ENCODE measurements at places on chromosomes 2 and 18.
A peak's percentile ranks its signal among the peaks of the same experiment; 100 is the strongest.

DNA sequence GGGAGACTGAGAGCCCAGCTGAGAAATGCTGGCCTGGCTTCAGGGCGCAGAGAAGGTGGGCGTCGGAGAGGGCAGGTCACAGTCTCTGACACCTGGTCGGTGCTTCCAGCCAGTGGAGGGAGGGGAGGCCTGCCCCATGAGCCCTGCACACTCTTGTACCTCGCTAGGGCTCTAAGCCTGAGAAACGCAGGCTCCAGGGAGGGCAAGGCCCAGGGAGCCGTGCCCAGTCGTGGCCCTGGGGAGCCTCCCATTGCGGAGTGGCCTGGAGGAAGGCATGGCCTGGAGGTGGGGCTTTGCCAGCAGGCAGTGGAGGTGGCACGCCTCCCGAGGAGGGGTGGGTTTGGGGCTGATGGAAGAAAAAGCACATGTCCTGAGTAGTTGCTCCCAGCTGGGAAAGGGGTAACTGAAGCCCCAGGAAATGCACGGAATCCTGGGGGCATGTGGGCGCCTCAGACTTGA lies 39.0 kb downstream of the MTERF4 start:
- DNase-seq, result peak; percentile 67

DNA sequence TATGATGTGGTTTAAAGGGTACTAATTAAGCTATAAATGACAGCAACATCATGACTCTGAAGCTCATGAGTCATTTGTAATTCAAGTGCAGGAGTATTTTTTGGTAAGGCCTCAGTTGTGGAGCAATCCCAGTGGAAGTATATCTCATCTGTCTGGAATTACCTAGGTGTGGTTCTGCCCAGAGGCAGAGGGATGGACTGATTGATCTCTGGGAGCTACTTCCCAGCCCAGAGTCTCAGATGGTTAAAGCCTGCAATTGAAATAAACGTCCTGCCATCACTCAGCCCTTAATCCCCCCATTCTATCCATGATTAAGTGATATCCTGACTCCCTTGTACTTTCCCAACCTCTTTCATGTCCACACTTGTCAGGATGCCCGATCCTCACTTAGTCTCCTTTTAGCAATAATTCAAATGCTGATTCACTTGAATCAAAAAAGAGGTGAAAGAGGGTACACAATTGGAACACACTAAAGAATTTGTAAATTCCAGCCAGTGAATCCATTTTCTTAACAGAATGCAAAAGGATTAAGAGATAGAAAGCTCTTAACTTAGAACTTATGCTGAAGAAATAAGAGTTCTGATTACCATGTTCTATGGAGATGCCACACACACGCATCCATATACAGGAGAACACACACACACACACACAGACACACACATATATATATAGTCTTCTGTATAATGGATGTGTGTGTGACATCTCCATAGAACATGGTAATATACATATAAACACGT lies 664.4 kb downstream of the NYAP2 start:
- no peak for DNase-seq

DNA sequence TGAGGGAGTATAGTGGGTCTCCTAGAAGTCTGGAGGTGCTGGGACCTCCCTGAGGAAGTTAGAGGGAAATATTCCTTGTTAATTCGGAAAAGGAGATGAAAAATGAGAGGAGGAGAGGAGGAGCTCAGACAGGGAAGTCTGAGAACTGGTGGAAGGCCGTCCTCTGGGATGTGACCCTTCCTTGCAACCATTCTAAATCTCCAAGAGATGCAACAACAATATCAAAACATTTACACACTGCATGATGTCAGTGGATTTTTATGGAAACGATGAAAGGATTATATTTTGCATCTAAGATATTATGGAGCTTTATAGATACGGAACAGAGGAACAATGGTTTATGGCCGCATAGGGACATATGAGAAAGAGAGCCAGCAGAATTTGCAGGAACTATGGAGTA lies 49.8 kb upstream of the COBLL1 start:
- DNase-seq, result no peak

- peak; percentile 14 for DNase-seq
Measured at GRCh38 chr2:208698114-208698513, 291.5 kb downstream of the PTH2R start.

GRCh38 chr2:98445683-98446581 lies 1.3 kb downstream of the INPP4A start:
- DNase-seq, result no peak

GRCh38 chr18:28407681-28408080 lies 230.8 kb upstream of the CDH2 start:
- DNase-seq, result no peak

GRCh38 chr2:68857855-68858456 lies 13.2 kb downstream of the BMP10 start:
- DNase-seq, result no peak
